C1 segment of cervical spinal cord (tissue), 14 donors: ENCODE measurements at places on chromosomes 16 and 17.

- DNase-seq, result no peak
Measured at GRCh38 chr16:8851761-8852403, 16.9 kb downstream of the CARHSP1 start.

DNA sequence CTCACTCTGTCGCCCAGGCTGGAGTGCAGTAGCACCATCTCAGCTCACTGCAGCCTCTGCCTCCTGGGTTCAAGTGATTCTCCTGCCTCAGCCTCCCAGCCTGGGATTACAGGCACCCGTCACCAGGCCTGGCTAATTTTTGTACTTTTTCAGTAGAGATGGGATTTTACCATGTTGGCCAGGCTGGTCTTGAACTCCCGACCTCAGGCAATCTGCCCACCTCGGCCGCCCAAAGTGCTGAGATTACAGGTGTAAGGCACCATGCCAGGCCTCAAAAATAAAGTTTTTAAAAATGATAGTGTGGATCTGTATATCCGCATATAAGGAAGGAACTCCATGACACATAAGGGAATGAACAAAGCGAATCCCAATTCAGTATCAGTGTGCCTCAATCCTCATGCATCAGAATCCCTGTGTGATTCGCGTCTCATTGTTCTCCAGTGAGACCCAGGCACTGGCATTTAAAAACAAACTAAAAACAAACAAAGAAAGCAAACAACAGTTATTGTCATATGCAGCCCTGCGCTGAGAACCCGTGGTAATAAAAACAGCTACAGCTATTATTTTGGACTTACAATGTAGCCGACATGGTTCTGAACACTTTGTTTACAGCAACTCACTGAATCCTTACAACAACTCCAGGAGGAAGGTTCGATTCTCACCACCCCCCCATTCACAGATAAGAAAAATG, 54.1 kb upstream of the CREBBP start:
- no peak for DNase-seq

DNA sequence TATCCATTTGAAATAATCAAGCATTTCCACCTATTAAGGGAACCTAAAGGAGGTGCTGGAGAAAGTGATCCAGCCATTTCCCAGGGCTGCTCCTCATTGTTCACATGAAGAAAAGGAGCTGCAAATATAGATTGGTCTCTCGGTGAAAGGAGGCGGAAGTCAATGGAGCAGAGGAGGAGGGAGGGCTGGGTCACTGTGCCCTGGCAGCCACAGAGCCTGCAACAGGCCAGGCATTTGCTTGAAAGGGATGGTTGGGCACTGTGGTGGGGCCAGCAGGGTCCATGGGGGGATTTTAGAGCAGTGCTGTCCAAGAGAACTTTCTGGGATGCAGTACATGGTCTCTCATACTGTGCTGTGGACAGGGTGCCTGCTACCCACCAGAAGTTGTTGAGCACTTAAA, 173.2 kb downstream of the CYLD start:
- DNase-seq, result no peak

DNA sequence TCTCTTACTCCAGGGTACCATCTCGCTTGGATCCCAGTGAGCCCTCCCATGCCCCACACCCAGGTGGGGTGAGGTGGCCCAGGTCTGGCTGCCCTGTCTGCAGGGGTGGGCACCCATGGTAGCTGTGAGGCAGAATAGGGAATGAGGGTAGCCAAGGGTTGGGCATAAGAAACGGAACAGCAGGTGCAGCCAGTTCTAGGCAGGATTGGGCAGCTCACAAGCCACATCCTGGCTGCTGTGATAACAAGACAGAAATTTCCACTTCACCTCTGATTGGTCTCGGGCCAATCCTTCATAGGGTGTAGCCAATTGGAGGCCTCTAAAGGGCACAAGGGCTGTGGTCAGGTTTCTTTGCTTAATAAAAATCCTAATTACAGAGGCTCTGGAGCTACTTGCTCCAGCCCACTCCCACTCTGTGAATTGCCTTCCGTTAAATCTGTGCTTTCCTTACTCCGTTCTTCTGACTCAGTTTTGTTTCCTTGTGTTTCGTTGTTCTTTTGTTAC, 1.5 kb upstream of the ARHGDIG start:
- no peak for DNase-seq

- no peak for DNase-seq
Measured at GRCh38 chr17:3861761-3862681, 16.0 kb upstream of the NCBP3 start.

GRCh38 chr17:33967608-33968349, 287.3 kb upstream of the CCL2 start:
- DNase-seq, result no peak

- DNase-seq, result no peak
Measured at GRCh38 chr16:4263504-4264436, 9.1 kb downstream of the TFAP4 start.

- DNase-seq, result no peak
Measured at GRCh38 chr16:29986231-29986630, 9.2 kb downstream of the HIRIP3 start.

GRCh38 chr16:55037046-55037445, 106.4 kb downstream of the IRX5 start:
- no peak for DNase-seq

GRCh38 chr17:74490716-74491115, 24.3 kb downstream of the CD300A start:
- DNase-seq, result no peak

GRCh38 chr16:4496305-4496704, 20.1 kb downstream of the HMOX2 start:
- DNase-seq, result no peak

DNA sequence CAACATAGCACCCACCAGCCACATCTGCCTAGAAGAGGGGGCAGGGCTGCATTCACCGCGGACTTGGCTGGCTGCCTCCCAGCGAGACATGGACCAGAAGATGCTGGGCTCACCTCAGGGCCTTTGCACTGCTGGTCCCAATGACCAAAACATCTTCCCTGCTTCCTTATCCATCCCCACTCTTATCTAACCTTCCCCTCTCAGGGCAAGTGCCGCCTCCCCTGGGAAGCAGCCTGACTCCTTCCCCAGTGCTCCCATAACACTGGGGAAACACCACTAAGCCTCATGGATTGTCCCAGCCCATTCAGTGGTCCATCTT, 5.7 kb downstream of the TMC6 start:
- no peak for DNase-seq

DNA sequence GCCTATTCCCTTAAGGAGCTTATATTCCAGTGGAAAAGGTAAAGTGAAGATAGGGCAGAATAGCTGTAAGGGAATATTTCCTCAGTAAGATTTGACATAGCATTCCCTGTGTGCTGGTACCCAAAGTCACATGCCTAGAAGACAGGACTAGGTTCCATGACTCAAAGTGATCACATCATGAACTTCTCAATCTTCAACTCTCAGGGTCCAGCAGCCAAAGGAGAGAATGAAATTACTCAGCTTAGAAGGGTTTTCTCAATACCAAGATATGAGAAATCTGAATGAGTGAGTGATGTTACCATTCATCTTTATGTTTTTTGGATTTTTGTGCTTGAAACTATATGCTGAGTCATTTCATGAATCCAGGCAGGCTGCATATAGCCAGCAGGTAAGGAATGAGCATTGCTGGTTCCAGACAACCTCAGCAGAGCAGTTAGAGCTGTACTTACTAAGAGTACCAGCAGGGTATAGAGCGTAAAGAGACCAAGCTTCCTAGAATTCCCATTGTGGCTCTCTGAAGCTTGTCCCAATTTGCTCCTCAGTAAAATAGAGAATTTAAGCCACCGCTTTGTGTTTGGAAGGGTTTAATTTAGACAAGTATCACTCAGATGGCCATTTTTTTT, 91.1 kb downstream of the ANKFN1 start:
- DNase-seq, result no peak

DNA sequence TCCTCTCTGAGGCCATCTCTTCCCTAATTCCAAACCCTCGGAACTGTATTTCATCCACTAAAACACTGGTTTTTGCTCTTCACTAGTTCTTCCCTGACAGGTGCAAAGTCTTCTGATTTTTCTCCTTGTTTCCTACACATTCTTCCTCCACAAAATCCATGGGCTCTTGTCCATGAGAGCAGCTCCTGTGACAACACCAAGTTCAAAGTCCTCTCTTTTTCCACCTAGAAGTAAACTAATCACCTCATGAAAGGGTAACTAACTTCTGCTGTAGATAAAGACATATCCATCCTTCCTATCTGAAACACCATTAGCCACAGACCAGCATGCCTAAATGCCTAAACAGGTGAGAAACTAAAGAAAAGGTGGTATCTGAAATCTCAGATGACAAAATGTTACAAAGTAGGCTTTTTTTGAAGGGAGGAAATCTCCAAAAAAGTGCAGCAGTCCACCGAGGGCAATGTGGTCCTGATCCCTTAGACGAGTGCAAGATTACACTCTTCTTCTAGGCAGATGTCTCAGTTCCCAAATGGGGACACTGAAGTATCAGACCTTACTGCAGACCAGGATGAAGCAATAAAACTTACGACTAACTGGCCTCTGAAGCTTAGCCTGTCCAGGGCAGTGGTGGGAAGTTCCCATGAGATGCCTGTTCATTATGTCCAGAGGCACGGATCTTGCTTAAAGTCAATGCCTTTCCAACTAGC, 2.8 kb downstream of the PIP4K2B start:
- DNase-seq, result no peak

- DNase-seq, result no peak
Measured at GRCh38 chr16:85981826-85982562, 83.0 kb downstream of the IRF8 start.

GRCh38 chr17:52158450-52159042, at the start of gene CA10:
Gene CA10 (minus strand): TSS chr17:52158714.
- no peak for DNase-seq

DNA sequence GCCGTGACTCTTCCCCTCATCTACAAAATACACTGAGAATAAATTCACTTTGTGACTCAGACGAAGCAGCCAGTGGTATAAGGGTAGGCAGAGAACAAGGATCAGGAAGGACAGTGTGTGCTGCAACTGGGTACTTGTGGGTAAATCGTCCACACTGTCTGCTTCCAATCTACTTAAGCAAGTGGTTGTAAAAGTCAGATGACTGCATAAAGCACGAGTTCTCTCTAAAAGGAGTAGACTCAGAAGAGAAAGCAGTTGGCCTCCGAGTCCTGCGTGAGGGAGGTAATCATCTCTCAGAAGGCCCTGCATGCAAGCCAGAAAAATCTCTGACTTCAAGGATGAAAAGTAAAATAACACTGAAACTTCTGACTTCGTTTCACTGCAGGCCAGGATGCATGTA, 43.1 kb downstream of the ANKFY1 start:
- no peak for DNase-seq

DNA sequence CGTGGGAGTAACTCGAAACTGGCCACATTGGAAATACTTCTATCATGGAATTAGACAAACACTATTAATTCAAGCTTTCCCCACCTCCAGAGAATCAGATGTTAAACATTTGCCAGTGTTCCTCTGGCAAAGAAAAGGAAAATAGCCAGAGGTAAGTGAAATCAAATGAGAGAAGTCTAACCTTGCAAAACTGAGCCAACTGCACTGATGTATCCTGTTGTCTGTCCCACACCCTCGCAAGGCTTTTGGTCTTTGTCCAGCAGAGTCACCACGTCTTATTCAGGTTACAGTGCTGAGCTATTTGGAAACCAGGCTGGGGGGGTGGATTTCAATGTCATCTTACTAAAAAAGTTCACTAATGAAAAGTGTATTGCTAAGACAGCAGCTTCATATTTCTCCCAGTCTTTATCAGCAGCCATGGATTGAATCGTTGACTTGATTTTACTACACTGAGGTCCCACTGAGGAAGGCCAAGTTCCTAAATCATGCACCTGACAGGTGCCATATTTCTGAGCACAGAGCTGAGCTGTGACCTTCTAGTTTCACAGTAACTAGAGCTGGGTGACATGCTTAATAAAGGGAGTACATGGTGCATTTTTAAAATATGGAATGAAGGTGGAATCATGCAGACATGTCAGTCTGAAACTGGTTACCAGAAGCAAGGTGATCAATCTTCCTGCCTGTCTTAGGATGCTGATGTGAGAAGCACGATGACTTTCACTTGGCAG, 85.2 kb upstream of the HSBP1 start:
- no peak for DNase-seq

DNA sequence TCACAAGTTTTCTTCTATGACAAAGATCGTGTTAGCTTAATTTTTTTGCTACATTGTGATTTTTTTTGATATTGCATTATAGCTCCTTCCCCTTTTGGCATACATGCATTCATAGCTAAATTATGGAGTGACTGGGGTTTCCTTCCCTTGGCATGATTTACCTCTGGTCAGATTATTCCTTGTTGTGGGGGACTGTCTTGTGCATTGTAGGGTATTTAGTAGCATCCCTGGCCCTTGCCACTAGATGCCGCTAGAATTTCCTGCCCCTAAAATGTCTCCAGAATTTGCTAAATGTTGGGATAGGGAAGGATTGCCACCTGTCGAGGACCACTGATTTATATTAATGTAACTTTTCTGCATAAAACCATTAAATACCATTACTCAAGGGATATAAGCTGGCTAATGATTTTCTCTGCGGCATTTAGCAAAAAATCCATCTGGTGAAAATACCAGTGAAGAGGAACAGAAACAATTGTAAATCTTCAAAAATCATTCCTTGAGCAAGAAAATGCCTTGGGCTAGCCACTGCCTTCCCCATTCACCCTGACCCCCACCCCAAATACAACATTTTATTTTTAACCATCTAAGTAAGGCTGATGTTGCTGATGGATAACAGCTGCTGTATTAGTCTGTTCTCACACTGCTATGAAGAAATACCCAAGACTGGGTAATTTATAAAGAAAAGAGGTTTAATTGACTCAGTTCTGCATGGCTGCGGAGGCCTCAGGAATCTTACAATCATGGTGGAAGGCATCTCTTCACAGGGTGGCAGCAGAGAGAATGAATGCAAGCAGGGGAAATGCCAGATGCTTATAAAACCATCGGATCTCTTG, 195.2 kb downstream of the MAP2K6 start:
- no peak for DNase-seq

- no peak for DNase-seq
Measured at GRCh38 chr16:3938843-3939624, 58.5 kb upstream of the CREBBP start.

GRCh38 chr16:31472709-31473203, 804 bp downstream of the TGFB1I1 start:
- no peak for DNase-seq

DNA sequence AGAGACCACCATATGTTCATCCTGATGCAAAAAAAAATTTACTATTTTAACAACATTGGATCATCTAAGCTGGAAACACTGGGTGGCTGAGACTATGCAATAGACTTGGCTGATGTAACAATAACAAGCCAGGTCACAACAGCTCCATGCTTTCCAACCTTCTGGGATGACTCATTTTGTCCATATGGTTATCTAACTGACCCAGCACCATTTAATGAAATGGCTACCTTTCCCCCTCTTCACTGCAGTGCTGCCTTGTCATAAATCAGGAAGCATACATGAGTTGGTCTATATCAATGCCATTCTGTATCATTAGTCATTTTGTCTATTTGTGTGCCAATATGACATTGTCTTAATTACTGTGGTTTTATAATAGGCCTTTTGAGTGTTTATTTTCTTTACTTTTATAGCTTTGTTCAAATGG, 217.6 kb upstream of the KCNJ16 start:
- no peak for DNase-seq

GRCh38 chr17:45310380-45311324, 6.2 kb downstream of the MAP3K14 start:
- DNase-seq, result no peak

- DNase-seq, result no peak
Measured at GRCh38 chr17:64401941-64402340, 11.3 kb upstream of the PECAM1 start.

- no peak for DNase-seq
Measured at GRCh38 chr16:28019218-28019617, 44.3 kb downstream of the GSG1L start.

GRCh38 chr17:17672453-17673368, 8.5 kb upstream of the RAI1 start:
- DNase-seq, result no peak

GRCh38 chr17:9401434-9401833, 174.2 kb downstream of the STX8 start:
- no peak for DNase-seq
